ENCODE measurements at places on chromosomes 7 and 10. TPM values are rescaled to one million over a fixed set of nuclear protein-coding genes. Genes with fewer than 3 reads are reported as not detected.

The ASAH2B gene
- 5.3 TPM for total RNA-seq

The CDNF gene
- 1.1 TPM for total RNA-seq

The ITPRID1 gene
- not detected for total RNA-seq

The ODAD2 gene
- total RNA-seq: not detected

The TMEM184A gene
- 11.2 TPM for total RNA-seq

The PDE1C gene
- total RNA-seq: 3.4 TPM
